ENCODE measurements at places on chromosomes 7 and 10.

DNA sequence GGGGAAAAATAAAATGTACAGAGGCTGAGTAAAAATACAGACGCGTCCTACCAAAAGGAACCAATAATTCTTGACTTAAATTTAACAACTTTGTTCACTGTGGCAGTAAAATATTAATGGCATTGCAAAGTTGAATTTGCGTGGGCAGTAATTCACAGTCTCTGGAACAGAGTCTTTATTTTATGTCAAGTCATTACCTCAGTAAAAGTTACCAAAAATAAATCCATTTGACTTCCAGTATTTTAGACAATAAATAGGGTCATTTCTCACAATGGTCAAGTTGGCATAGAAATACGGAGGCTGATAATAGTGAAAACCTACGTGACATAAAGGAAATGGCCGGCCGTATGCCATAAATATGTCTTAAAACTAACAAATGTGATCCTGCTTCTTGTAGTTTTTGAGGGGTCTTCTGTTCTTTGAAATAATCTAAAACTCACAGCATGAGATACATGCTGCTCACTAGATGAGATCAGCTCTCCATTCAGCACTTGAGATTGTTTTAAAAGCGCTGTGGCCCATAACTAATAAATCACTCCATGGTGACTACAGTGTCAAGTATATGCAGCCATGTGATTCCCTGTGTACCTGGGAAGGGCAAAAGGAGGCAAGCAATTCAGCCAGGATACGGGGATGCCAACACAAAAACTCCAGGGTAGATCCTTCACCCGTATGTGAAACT, 75.3 kb downstream of the DOCK4 start:
- DNase-seq: no peak

GRCh38 chr7:27605689-27606269, 56.9 kb downstream of the HIBADH start:
- DNase-seq: no peak

DNA sequence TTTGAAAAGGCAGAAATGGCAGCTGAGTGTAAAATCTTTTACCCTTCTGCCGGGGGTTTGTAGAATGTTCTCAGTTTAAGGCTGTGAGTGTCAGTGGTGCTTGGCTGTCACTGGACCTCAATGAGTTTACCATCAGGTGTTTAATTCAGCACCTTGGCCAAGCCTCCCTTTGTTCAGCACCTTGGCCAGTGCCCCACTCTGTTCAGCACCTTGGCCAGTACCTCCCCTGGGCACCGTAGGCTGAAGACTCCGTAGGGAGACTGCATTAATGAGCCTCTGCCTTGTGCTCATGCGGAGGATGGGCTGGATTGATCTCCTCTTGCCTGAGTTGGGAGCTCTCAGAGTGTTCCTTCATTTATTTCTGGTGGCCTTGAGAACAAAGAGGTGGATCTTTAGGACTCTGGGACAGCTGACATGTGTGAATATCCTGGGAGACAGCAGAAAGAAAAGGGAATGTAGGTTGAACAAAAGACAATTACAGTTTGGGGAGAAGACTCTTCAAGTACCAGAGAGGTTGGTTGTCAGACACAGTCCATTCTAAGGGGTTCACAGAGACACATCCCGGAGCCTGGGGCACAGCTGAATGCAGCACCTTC, 1.6 kb downstream of the FAM24A start:
- DNase-seq: no peak

DNA sequence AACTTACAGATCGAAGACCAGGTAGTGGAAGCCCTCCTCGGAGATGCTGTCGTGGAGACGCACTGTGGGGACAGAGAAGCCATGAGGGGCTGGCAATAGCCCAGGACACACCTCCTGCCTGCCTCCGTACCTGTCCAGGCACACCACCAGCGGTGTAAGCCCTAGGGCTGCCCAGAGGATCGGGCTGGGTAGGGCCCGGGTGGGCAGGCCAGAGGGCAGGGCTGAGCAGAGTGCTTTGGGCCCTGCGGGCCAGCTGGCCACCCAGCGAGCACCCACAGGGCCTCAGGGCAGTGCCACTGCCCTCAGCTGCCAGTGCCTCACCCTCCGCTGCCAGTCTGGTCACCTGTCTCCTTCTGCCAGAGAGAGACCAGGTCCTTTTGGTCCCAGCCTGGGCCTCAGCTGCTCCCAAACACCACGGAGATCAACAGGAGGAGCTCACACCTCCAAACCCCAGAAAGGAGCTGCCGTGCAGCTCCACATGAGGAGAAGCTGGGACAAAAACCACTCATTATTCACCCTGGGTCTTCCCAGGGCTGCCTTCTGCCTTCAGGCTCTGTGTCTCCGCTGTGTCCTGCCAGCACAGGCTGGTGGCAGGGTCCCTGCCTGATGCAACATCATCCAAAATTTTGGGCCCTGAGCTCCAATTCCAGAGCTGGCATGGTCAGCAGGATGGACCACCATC, 58.2 kb downstream of the YKT6 start:
- DNase-seq: no peak

DNA sequence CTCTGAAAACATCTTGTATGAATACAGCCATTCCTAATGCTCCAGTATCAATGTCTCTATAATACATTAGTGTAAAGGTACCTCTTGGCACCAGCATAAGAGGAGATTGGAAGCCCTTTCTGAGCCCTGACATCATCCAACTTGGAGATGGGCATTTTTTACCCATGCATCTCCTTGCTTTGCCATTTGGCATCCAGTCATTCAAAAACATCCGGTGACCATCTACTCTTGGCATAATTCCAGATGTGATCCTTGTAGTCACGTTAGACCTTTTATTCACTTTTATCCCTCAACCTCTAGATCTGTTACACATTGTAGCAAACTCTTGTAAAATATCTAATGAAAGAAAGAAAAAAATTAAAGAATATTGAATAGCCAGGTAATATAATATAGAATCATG, 17.9 kb upstream of the SGMS1 start:
- DNase-seq: no peak

DNA sequence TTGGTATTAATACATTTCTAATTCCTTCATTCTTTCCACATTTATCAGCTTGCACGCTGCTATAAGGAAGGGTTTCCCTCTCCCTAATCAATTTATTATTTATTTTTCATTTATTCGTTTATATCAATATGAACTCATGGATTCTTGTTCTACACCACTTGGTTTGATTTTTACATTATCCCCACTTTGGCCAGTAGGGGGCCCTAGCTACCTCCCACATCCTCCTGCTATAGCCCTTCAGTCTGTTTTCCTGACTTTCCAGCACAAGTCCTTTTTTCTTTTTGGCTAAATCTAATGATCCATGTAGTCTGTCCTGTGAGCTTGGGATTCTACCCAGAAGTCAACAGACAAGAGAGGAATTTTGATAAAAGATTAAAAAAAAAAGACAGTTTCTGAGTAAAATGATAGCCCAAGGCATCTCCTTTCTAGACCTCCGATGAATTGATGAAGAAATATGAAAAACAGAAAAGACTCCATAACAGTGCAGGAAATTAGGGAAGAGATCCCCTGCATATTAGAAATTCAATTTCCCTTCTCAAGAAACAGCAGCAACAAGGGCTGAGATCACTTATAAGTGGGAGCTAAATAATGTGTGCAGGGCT, 47.7 kb downstream of the LYZL2 start:
- peak; percentile 30 for DNase-seq

DNA sequence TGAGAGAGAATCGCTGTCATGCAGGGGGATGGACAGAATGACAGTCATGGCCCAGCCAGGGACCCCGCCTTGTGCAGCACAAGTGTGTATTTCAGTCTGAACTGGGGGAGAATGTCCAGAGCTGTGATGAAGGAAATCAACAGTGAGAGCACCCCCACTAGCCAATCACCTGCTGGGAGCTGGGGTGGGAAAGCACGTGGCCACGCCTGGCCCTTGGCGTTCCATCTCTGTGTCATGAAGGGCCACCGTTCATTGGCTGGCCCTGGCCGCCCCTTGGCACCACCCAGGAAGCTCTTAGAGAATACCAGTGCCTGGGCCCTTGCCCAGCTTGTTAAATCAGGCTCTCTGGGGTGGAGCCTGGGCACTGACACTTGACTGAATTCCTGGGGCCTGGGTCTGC, 22.8 kb downstream of the GRID1 start:
- DNase-seq: no peak

- DNase-seq: no peak
These were observed 97.2 kb downstream of the SLC25A13 start for GRCh38 chr7:96224685-96225084.

- DNase-seq: no peak
These were observed 123.0 kb downstream of the SH2D4B start for GRCh38 chr10:80660736-80661135.

DNA sequence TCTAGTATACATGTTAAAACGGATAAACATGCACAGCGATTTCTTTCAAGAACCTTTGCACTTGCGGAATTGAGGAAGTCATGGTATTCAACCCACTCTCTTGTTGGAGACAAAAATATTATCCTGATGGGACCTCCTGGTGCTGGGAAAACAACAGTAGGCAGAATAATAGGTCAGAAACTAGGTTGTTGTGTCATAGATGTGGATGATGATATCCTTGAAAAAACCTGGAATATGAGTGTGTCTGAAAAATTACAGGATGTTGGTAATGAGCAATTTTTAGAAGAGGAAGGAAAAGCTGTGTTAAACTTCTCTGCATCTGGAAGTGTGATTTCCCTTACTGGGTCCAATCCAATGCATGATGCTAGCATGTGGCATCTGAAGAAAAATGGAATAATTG, 6.9 kb downstream of the THNSL1 start:
- no peak for DNase-seq

DNA sequence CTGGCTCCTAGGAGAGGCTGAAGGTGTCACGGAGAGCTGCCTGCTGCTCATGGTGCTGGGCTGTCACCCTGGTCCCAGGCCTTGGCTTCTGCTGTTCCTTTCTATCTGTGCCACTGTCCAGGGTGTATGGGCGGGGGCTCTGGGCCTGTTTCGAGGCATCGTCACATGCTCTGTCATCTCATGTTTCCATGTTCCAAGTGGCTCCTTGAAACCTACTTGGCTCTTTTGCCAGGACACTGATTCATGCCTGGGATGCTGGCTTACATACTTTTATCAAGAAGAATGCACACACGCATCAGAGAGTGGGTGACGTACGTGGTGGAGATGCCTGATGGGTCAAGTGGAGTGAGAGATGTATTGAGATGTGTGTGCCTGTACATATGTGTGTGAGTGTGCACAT, 50.9 kb downstream of the ADCY1 start:
- DNase-seq: no peak

DNA sequence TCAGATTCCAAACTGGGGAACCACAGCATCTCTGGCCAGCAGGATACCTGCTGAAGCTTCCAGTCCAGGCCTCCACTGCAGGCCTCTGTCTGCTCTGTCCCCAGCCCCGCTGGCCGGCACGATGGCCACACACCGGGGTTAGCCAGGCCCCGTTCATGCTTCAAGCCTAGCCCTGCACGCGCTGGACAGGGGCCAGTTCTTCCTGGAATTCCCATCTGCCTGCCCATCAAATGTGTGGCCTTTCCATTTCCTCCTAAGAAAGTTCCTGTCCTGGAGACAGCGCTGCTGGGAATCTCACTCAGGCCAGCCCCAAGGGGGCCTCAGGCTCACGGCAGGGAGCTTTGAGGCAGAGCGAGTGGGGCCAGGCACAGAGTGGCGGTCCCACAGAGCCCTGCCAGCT, 18.0 kb downstream of the SH2B2 start:
- DNase-seq: no peak

DNA sequence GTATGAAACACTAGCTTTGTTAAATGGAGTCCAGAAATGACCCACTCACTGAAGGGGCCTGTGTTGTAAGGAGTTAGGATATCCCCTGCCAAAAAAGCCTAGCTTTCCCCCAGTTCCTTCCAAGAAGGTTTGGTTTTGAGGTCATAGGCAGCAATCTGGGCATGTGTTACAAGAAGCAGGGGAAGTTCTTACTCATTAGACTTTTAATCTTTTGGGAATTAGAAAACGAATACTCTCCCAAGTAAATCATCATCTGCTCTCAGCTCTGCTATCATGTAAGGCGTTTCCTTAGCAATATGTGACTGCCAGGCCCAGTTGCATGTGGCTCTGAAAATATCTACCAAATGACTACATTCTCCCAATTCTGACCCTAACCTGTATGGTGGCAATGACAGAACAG, 3.7 kb downstream of the NOD1 start:
- DNase-seq: no peak

DNA sequence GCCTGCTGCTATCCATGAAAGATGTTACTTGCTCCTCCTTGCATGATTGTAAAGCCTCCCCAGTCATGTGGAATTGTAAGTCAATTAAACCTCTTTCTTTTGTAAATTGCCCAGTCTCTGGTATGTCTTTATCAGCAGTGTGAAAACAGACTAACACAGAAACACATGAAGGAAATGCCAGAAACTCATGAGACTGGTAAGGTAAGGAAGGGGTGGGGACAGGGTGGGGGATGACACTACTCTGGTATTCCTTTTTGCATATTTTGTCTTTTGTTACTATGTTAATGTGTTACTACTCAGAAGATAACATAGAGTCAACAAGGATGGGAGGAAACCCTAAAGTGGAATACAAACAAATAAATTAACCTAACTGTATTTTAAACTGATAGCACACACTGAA, 69.8 kb upstream of the DRGX start:
- no peak for DNase-seq

- DNase-seq: no peak
These were observed 37.7 kb upstream of the FAM3C start for GRCh38 chr7:121433775-121434174.

DNA sequence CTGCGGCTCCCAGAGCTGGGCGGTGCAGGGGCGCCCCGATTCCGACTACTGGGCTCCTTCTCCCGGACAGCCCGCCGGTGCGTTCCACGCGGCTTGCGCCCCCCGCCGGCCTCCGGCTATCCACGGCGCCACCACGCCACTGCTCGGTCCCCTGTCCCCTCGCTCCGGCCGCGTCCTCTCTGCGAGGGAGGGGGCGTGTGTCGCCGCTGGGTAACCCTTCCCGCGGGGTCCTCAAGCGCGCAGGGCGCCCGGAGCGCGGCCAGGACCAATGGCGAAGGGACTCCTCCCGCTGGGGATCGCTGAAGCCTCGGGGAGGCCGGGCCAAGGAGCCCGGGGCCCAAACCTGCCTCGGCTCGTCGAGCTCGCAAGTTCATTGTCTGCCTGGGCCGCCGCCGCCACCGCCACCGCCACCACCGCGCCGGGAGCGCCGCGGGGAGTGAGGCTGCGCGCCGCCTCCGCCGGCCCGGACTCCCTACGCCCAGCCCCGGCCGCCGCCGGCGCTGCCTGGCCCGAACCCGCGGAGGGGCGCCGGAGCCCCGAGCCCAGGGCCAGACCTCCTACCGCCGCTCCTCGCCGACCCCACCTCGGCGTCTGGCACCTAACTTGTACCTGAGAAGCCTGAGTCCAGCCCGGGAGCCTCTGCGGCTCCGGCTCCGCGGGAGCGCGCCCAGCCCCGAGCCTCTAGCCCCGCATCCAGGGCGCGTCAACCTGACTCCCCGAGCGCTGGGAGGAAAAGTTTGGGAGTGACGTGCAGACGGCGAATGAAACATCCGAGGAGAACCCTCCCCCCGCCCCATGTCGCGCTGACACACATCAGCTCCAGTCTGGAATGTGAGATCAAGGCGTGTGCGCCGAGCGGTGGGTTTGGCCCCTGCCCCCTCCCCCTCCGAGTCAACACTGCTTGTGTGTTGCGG, at the start of gene CHST15:
Gene CHST15, minus strand, starts transcription at position 739 of the 914 bp plus-strand sequence. CDS start 47,386 bp downstream, outside the sequence.
- no peak for DNase-seq

DNA sequence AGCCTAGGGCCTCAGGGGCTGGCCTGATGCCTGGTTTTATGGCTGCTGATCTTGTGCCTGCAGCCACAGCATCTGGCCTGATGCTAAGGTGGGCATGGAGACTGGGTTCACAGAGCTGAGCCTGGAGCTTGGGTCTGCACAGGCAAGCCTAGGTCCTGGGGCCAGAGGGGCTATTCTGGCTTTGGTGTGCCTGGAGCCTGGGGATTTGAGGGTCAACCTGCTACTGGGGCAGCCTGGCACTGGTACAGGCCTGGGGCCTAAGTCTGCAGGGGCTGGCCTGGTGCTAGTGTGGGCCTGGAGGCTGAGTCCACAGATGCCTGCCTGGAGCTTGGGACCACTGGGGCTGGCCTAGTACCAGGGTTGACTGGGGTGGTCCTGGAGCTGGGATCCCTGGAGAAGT, 481.8 kb upstream of the GHITM start:
- no peak for DNase-seq
